ENCODE measurements at places on chromosomes 16 and 17.

- DNase-seq: no peak
Observed at GRCh38 chr17:21241564-21241963, 11.6 kb downstream of the NATD1 start.

DNA sequence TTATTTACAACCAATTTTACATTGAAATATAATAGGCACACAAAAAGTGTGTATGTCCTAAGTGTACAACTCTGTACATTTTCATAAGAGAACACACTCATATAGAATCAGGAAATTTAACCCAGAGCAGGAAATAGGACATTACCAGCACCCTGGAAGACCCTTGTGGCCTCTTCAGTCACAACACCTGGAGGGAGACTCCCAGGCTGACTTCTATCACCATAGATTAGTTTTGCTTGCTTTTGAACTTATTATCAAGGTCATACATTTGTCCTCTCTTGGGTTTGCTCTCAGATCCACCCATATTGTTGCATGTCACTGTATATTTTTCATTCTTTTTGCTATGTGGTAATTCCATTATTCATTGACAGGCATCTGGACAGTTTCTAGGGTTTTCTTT, 5.8 kb downstream of the RIPOR1 start:
- no peak for DNase-seq

DNA sequence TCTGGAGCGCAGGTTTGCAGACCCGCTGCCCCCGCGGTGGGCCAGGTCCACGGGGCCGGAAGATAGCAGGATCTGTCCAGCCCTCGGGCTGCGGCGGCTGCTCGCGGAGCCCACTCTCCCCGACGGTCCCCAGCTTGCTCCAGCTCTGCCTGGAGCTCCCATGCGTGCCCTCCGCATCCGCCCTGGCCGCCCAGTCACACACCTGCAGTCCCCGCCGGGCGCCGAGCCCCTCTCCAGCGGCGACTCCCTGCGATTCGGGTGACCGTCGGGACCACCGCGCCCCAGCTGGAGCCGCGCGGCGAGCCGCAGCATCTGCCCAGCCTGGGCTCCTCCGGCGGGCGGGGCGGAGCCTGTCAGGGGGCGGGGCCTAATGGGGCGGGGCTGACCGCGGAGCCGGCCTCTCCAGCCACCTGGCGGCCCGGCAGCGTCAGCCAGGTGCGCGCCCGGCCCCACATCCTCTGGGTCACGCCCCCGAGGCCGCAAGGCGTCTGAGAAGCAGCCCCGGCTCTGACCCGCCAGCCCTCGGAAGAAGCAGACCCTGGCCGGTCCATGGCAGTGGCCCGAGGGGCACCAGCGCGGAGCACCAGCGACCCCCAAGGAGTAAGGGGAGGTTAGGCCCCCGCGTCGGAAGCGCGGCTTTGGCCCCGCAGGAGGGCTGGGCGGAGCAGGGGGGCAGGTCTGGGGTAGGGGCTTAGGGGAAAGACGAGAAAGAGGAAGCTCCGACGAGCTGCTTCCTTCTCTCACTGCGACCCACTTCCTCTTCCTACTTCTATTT, at the start of gene PIK3R5:
Gene PIK3R5 (minus strand): TSS at position 314 of the 775 bp plus-strand sequence. CDS start 54,213 bp downstream, outside the sequence.
- DNase-seq: peak; percentile 24

DNA sequence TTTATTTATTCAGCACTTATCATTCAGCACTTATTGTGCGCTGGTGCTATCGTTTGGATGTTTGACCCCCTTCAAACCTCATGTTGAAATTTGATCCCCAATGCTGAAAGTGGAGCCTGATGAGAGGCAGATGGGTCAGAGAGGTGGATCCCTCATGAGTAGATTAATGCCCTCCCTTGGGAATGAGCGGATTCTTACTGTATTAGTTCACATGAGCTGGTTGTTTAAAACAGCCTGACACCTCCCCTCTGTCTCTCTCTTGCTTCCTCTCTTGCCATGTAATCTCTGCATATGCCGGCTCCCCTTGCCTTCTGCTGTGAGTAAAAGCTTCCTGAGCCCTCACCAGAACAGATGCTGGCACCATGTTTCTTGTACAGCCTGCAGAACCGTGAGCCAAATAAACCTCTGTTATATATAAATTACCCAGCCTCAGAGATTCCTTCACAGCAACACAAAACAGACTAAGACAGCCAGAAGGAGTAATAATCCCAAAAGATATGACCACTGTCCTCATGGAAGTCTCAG, 111.1 kb downstream of the CACNG3 start:
- no peak for DNase-seq

DNA sequence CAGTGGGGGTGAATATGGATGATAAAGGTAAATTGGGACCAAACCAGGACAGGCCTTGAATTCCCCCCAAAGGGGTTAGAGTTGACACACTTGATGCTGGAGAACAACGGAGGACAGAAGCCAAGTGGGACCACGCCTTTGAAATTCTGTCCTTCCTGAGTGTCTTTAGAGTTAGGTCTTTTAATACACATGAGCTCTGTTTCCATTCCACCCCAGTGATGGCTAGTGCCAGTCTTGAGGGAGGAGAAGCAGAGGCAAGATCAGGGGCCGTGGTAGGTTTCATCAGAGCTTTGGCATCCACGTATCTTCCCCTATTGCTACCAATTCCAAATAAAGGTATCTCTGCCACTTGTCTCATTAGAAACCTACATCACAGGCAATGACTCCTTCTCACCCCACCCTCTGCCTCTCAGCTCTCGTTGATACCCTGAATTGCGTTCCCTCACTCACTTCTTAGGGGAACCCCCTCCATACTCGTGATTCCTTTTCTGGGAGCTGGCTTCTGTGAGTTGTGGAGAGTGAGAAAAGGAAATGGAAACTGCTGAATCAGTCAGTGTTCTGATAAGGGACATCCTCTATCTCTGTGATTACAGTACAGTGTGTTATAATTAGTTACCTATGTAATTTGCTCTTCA, 2.4 kb upstream of the CCL3L1 start:
- no peak for DNase-seq

- DNase-seq: peak; percentile 81
Observed at GRCh38 chr16:80164966-80165550, 375.7 kb upstream of the DYNLRB2 start.

- no peak for DNase-seq
Observed at GRCh38 chr16:16014329-16015224, 65.2 kb downstream of the ABCC1 start.

GRCh38 chr17:60395508-60396065, 3.7 kb upstream of the USP32 start:
- no peak for DNase-seq

- DNase-seq: no peak
Observed at GRCh38 chr16:12300490-12300889, 324.0 kb downstream of the SNX29 start.

- DNase-seq: no peak
Observed at GRCh38 chr16:4654964-4655590, 30.5 kb downstream of the MGRN1 start.

DNA sequence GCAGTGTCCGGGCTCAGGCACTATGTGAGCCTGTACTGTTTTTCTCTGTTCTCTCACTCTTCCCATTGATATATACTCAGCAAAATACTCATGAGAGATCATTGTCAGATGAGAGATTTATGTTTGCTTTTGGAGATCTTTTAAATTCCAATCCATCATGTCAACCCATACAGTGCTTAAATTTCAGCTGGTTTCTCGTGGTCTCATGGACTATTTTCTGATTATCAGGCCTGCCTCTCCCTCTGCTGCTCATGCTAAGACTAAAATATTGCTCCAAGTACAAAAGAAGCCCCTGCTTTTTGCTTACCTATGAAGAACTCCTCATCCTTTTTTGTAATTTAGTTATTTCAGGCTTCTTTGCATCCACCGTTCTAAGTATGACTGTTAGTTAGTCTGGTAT, 547.2 kb downstream of the KCNJ2 start:
- no peak for DNase-seq

DNA sequence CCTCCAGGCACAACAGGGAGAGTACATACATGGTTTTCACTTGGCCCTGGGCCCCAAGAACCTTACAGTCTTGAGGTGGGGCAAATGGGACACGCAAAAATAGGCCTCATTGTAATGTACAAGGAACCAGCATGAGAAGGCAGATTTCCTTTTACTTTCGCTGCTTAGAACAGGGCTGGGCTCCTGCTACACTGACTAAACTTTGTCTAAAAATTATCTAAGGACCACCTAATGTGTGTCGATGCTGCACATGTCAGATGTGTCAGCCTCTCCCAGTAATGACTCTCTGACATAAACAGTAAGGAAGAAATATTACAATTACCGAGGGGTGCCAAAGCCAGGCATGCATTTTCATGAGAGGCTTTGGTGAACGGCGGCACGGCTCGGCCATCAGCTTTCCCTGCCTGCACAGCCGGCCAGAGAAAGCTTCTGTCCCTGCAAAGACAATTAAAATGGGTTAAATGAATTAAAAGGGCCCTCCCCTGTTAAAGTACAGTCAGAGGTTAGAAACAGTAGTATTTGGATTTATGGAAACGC, 224.2 kb upstream of the IRX3 start:
- DNase-seq: no peak

- no peak for DNase-seq
Observed at GRCh38 chr17:81388091-81388611, 7.1 kb upstream of the BAHCC1 start.

- DNase-seq: no peak
Observed at GRCh38 chr17:43342589-43342890, 56.3 kb upstream of the ARL4D start.

- no peak for DNase-seq
Observed at GRCh38 chr17:68732301-68732749, 131.2 kb upstream of the FAM20A start.

DNA sequence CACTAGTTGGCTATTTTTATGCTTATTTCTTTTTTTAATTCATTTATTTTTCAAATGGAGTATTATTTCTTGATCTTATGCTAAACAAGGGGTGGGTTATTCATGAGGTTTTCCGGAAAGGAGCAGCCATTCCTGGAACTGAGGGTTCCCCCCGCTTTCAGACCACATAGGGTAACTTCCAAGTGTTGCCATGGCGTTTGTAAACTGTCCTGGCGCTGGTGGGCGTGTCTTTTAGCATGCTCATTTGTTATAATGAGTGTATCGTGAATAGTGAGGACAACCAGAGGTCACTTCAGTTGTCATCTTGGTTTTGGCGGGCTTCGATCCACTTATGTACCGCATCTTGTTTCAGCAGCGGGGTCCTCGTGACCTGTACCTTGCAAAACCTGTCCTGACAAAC, 29.6 kb upstream of the ASGR2 start:
- peak; percentile 63 for DNase-seq

GRCh38 chr17:13395346-13395745, 206.4 kb downstream of the HS3ST3A1 start:
- DNase-seq: no peak

DNA sequence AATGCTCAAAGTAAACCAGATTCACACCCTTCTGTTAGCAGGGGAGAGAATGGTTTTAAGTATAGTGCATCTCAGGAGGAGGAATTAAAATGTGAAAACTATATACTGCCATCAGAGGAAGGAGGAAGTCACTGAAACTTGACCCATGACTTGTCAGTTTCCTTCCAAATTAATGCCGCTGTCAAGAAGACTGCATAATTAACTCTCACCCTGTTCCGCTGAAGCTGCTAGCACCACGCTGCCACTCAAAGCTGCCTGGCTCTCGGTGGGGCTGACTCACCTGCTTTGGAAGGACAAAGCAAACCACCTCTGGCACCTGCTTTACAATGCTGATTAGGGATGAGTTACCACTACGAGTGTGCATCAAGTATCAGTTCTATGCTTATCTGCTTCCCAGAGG, 37.8 kb upstream of the ULK2 start:
- DNase-seq: no peak

GRCh38 chr17:31391496-31391949, at the start of gene RAB11FIP4:
Gene RAB11FIP4, plus strand, starts transcription at chr17:31391675. Its CDS starts 178 bp downstream, at chr17:31391853.
- DNase-seq: peak; percentile 86

DNA sequence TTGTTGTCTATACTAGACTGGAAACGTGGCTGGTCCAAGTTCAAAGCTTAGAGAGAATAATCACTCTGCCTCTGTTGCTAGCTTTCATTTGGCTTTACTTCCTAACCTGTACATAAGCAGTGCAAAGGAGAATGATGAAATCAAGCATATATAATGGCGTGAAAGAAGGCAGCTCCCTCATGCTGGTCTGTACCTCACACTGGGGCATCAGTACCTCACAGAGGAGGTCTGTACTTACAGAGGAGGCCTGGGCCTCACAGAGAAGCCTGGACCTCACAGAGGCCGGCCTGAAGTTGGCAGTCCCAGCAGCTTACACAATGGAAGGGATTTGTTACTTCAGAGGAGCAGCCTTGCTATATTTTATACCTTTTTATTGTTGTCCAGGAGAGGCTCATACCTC, 53.3 kb upstream of the MSI2 start:
- DNase-seq: no peak

DNA sequence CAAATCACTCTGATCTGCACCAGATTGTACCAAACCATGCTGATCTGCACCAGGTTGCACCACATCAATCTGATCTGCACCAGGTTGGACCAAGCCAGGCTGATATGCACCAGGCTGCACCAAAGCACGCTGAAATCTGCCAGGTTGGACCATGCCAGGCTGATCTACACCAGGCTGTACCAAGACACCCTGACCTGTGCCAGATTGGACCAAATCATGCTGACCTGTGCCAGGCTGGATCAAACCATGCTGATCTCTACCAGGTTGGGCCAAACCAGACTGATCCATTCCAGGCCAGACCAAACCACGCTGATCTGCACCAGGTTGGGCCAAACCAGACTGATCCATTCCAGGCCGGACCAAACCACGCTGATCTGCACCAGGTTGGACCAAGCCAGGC, 15.5 kb downstream of the QRICH2 start:
- no peak for DNase-seq

DNA sequence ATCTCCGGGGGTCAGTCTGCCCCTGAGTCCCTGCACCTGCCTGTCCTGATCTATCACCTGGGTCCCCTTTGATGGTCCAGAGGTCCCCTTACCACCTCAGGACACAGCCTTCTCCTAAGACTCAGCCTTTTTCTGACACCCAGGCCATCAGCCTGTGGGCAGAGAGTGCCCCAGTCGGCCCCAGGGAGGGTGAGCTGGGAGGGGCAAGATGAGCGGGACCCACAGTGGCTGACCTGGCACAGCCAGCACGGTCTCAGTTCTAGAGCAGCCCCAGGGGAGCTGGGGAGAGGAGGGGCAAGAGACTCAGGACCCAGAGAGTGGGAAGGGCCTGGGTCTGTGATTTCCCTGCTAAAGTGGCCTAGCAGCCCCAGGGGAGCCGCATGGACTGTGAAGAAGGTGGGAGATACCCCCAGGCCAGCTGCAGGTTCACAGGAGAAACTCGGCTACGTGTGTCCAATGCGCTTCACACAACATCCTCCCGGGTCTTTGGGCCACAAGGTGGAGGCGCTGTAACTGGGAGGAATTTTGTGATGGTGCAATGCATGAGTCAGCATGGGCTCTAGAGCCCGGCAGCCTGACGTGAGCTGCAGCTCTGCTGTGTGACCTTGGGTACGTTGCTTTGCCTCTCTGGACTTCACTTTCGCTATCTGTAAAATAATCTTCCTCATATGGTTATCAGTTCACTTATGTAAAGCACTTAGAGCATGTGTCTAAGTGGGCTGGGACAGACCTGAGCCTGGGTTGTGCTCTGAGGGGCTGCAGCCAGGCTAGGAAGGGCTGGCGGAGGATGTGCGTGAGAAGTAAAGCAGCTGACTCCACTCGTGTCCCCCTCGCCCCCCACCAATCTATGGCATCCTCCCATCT, 67.2 kb upstream of the LHX1 start:
- no peak for DNase-seq
